ENCODE measurements at places on chromosomes 6 and 20.

DNA sequence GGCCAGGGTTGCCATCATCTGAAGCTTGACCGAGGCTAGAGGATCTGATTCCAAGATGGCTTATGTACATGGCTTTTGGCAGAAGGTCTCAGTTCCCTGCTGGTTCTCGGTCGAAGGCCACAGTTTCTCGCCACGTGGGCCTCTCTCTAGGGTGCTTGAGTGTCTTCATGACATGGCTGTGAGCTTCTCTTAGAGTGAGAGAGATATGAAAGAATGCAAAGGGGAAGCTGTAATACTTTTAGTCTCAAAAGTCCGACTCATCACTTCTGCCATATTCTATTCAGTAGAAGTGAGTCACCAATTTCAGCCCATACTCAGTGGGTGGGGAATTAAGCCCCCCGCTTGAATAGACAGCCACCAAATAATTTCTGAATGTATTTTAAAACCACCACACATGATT is 94.2 kb downstream of the UTRN start:
- peak; percentile 70 for DNase-seq

GRCh38 chr6:90285042-90285481 is 11.6 kb downstream of the BACH2 start:
- DNase-seq = peak; percentile 11

DNA sequence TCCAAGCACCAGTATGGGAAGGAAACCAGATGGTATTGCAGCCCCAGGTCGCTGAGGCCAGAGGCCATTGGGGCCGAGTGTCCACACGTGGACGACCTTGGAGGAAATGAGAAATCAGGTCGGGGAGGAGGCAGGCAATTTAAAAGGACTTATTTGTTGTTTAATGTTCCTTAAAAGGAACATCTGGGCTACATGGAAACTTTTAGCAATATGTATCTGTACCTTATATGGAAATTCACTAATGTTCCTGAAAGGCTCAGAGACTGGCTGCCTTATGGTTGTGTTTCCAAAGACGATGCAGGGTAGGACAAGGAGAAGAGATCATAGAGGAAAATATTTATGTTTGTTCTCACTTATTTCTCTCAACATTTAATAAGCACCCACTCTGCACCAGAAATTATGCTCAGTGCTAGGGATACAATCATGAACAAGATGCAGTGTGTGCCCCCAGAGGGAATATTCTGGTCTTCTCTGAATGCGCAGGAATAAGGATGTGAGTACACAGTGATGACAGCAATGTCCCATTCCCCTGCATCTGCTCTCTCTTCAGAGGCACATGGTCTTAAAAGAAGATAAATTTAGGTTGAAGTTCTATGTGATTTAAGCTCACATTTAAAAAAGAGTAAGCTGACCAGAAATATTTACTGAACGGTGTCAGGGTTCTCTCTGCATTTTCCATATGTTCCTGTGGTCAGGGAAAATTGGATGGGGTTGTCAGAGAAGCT is 3.4 kb downstream of the BNIP5 start:
- no peak for DNase-seq

GRCh38 chr20:21269772-21270171 is 33.4 kb upstream of the XRN2 start:
- DNase-seq = no peak

- no peak for DNase-seq
Observed at GRCh38 chr20:48652961-48653705, 174.7 kb downstream of the PREX1 start.

DNA sequence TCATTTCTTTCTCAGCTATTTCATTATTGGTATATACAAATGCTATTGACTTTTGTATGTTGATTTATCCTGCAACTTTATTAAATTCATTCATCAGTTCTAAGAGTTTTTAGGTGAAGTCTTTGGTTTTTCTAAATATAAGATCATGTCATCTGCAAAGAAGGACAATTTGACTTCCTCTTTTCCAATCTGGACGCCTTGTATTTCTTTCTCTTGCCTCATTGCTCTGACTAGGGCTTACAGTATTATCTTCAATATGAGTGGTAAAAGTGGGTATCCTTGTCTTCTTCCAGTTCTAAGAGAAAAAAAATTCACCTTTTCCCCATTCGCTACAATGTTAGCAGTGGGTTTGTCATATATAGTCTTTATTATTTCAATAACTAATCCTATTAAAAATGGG is 38.0 kb downstream of the KIF16B start:
- DNase-seq = no peak

DNA sequence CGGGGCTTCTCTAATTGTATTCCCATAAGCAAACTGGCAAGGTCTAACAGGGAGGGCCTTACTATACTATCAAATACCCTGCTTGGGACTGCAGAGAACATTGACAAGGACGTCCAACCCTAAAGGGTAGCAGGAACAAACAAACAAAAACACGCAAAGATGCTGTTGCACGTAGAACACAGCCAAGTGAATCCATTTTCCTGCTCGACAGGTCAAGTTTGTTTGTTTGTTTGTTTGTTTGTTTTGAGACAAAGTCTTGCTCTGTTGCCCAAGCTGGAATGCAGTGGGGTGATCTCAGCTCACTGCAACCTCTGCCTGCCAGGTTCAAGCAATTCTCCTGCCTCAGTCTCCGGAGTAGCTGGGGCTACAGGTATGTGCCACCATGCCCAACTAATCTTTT is 91.3 kb downstream of the ZMYND8 start:
- DNase-seq = no peak

DNA sequence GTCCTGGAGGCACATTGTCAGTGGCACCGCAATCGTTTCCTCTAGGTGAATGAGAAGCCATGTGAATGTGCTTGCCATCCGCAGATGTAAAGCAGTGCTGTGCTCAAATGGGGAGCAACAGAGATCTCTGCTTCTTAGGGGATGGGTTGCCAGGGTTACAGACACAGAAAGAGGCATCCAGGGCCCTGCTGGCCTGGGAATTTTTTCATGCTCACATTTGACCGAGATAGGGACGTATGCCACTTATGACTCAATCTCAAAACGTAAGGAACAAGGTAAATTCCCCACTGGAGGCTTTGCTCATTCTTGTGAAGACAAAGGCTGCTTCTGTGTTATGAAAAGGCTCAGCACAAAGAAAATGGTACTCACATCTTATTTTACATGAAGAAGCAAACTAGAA is 11.0 kb downstream of the C6orf118 start:
- DNase-seq = no peak

GRCh38 chr6:157088841-157089240 is 234.5 kb downstream of the TMEM242 start:
- no peak for DNase-seq

DNA sequence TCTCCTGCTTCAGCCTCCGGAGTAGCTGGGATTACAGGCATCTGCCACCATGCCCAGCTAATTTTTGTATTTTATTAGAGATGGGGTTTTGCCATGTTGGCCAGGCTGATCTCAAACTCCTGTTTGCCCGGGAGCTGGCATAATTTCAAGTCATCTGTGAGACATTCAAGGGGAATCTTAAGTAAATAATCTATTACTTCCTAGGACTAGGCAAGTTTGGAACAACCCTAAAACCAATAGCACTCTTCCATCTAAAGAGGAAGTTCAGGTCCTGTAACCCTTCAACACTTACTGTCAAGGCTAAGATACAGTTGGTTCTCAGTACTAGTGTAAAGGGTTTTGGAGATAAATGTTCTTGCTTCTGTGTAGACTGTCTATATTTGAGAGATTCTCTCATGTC is 267.8 kb upstream of the IRAK1BP1 start:
- peak; percentile 73 for DNase-seq

DNA sequence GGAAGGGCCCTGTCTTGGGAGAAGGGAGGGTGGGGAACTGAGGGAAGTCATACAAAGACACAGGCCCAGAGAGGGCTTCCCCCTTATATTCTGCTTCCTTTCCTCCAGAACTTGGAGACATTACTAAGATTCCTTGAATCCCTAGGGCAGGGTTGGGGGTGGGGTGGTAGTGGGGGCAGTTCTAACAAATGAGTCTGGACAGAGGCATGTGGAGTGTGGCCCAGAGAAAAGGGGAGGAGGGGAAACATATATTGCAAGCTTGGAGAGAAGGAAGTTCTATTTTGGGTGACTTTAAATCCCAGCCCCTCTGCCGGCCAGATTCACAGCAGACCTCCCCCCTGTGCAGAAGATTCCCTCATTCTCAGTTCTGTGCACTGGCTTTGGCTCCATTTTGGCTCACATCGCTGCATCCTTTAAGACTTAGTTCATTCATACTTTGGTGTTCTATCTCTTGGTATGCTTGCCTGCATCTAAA is 43.7 kb downstream of the DAAM2 start:
- no peak for DNase-seq

- peak; percentile 14 for DNase-seq
Observed at GRCh38 chr20:5448449-5449118, 131.8 kb upstream of the PROKR2 start.

DNA sequence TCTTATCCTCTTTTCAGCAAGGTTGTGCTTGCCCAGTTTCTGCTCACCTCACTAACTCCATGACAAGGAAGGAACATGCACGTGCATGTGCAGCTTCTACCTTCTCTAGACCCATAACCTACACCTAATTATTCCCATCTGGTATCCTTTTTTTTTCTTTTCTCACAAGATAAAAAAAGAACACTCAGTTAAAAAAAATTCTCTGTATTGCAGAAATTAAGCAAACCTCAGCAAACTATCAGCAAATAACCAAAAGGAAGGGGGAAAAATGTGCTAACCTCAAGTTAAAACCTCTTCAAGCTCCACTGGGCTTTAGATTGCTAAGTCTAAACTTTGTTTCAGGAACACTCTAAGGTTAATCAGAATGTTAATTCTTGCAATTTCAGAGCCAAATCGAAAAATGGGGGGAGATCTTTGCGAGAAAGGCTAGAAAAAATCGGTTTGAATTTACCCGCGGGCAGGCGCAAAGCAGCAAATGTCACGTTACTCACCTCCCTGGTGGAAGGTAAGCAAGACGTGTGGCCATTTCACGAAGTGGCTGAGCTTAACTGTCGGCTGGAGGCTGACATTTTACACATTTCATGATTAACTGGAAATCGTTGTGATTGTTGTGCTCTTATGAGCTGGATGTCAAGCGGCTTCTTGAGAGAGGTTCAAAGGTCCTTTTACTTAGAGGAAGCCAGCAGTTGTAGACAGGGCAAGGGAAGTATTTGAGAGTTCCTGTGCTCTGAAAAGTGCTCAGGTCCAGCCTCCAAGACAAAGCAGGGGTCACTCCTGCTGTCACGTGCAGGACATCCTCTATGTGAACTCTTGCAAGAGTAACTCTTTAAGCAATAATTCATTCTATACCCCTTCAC is 19.1 kb downstream of the TFAP2B start:
- no peak for DNase-seq

GRCh38 chr6:27065183-27065582 is 182.3 kb upstream of the PRSS16 start:
- no peak for DNase-seq

GRCh38 chr20:13494019-13494418 is 144.7 kb downstream of the TASP1 start:
- peak; percentile 19 for DNase-seq

GRCh38 chr20:24895431-24895830 is 53.6 kb upstream of the CST7 start:
- DNase-seq = no peak

GRCh38 chr20:50213531-50214106 is 23.0 kb downstream of the CEBPB start:
- DNase-seq = no peak

DNA sequence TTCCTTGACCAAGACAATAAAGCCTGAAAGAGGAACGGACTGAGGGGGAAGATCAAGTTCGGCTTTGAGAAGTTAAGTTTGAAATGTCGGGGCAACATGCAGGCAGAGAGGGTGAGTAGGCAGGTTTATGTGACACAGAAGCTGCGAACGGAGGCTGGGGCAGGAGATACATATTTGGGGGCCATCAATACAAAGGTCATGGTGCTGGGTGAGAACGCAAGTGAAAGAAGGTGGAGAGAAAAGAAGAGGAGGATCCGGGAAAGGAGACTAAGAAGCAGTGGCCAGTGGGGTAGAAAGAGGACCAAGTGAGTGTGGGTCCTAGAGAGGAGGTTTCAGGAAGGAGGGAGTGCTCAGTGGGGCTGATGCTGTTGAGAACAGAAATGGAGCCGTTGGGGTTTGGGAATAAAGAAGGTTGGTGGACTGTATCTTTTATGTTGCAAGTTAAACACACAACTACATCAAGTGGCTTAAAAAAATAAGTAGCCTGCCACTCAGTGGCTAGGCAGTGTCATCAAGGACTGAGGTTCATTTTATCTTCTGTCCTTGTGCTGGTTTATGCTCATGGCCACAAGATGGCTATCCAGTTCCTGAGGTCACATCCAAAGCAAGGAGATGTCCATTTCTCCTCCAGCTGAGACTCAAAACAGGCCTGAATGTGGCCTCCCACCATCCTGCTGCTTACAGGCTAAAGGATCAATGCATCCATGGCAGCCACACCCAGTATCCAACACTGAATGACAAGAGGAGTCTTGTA is 1.7 kb upstream of the BLCAP start:
- no peak for DNase-seq

- peak; percentile 94 for DNase-seq
Observed at GRCh38 chr6:158654498-158654897, 4.6 kb downstream of the SYTL3 start.

- no peak for DNase-seq
Observed at GRCh38 chr6:157457787-157458186, 76.8 kb downstream of the ZDHHC14 start.

DNA sequence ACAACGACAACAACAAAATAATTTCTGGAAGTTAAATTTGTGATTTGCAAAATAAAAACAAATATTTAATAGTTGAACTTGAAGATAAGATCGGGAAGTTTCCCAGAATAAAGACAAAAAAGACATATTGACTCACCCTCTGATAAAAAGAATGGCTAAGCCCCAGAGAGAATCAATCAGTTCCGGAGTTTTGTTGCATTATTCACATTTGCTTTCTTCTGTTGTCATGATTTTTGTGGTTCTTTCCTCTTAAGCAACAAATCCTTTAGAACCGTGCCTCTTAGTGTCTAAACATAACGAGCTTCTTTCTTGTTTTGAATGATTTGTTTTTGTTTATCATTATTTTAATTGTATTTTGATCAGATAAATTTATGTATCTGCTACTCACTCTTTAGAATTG is 337.7 kb upstream of the PRND start:
- DNase-seq = no peak

- peak; percentile 13 for DNase-seq
Observed at GRCh38 chr6:44222486-44223318, 693 bp upstream of the SLC29A1 start.

DNA sequence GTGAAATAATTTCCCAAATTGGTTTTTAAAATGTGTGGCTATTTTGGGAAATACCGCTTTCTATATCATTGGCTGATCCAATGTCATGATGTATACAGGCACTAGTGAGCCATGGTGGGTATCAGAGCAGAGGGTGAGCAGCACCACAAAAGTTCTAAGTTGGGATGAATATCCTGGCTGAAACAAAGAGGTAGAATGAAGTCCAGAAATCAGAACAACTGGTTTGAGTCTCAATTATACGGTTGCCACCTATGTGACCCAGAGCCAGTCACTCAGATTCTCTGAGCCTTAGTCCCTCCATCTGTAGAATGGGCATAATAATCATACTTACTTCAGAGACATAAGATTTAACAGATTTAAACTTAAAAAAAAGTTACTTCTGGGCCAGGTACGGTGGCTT is 172.3 kb downstream of the ZFP64 start:
- no peak for DNase-seq

DNA sequence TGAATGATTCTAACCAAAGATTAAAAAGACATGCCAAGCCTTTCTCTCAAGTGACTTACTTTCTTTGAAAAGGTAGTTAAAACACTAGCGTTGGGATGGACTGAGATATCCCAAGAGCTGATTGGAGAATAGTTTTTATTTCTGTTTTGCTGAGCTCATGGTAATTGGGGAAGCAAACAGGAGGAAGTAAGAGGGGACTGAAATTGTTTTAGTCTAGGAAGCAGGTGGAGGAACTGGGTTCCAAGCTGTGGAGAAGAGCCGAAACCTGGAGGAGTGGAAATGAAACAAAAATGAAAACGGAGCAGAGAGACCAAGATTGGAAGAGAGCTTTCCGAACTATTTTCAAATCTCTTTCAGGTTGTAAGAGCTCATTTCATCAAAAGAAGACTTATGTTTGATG is 59.9 kb upstream of the TENT5A start:
- DNase-seq = no peak

All from HCEC 1CT (cell line).